Nephron progenitor cell (in vitro differentiated cells): ENCODE measurements at places on chromosomes 3 and 15.

DNA sequence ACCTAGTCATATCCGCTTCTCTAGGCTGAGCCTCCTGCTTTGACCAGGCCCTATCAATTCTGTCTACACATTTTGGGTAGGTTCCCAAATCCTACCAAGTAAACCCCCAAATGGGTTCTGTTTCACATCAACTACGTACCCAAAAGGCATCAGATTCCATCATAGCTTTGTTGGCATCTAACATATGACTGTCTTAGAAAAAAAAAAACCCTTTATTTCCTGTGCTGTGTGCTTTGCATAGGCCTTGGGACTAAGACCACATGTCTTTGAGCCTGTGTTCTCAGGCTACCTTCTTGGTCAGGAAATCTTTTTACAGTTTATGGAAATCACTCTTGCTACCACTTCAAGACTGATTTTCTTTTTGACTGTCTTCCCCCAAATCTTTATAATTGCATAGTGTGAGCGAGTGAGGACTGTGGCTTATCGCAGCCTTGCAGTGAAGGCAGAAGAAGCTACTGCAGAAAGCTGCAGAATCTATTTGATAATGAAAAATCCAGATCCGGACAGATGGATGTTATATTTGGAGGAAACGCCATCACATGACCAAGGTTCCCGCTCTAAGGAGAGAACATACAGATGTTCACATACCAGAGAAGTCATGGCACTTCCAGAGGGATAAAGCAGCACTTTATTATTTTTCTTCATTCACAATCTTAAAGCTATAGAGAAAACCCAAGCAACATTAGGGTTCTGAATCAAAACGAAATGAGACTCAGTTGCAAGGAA lies 111.2 kb downstream of the EOMES start:
- H3K27me3 ChIP-seq, result no peaks in the 10 kb centered on the region
- no peaks in the 10 kb centered on the region for H3K4me1 ChIP-seq
- peaks cover 5% of the 10 kb centered on the region for H3K36me3 ChIP-seq
- no peak overlapping the region for H3K27ac ChIP-seq

GRCh38 chr3:140754936-140755335 lies 77.1 kb downstream of the TRIM42 start:
- H3K4me1 ChIP-seq, result peaks cover 8% of the 10 kb centered on the region
- no peak overlapping the region for H3K27ac ChIP-seq
- H3K4me3 ChIP-seq, result no peak overlapping the region
- no peak for DNase-seq
- peaks cover 18% of the 10 kb centered on the region for H3K27me3 ChIP-seq

- no peaks in the 10 kb centered on the region for H3K27me3 ChIP-seq
- H3K36me3 ChIP-seq, result peaks cover 34% of the 10 kb centered on the region
- H3K4me3 ChIP-seq, result no peak overlapping the region
- DNase-seq, result no peak
- peaks cover 26% of the 10 kb centered on the region for H3K4me1 ChIP-seq
- H3K27ac ChIP-seq, result no peak overlapping the region
These were observed 6.2 kb downstream of the RPL22L1 start for GRCh38 chr3:170863816-170864215.

DNA sequence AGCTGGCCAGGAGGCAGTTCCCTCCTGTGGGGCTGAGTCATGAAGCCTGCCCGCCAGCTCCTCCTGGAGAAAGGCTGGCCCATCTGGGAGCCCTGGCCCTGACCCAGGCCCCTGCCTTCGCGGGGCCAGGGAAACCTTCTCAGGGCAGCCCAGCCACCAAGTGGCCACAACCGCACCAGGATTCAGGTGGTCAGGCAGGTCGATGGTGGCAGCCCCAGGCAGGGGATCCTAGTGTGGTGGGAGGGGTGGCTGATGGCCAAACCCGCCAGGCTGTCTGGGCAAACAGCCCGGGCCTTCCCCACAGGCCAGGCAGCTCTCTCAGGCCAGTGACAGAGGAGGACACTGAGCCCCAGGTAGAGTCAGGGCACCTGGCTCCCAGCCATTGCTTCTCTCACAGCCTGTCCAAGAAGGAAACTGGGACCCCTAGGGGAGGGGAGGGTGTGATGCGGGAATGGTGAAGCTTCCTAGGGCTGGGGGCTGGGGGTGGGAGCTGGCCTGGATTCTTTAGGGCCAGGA lies 1.2 kb downstream of the TWF2 start:
- peaks cover 7% of the 10 kb centered on the region for H3K36me3 ChIP-seq
- peaks cover 52% of the 10 kb centered on the region for H3K4me1 ChIP-seq
- peaks cover 6% of the 10 kb centered on the region for H3K27me3 ChIP-seq
- H3K27ac ChIP-seq, result no peak overlapping the region

DNA sequence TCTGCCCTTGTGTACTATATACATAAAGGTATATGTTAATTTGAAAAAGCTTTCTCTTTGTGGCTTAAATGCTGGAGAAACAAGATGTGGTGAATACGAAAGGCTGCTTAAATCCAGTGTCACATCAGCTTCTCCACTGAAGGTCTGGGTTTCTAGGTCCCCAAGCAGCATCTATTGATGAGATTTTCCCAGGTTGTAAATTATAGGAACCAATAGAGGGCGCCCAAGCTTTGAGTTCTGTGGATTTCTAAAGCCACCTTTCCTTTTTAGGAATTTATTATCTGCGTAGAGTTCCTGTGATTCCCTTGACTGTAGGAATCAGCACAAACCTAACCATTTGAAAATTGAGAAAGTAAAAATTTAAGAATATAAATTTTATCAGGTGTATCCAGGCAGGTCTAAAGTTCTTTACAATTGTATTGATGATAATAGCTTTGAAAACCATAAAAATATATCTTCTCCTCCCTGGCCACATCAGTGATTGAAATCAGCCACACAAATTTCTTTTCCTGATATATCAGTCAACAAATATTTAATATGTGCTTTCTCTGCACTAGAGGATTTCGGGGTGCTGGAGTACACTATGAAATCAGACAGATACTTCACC lies 88.3 kb upstream of the ADAMTSL3 start:
- H3K27me3 ChIP-seq, result peaks cover 5% of the 10 kb centered on the region
- H3K27ac ChIP-seq, result no peak overlapping the region
- H3K4me3 ChIP-seq, result no peak overlapping the region
- no peaks in the 10 kb centered on the region for H3K4me1 ChIP-seq
- DNase-seq, result peak; percentile 23

DNA sequence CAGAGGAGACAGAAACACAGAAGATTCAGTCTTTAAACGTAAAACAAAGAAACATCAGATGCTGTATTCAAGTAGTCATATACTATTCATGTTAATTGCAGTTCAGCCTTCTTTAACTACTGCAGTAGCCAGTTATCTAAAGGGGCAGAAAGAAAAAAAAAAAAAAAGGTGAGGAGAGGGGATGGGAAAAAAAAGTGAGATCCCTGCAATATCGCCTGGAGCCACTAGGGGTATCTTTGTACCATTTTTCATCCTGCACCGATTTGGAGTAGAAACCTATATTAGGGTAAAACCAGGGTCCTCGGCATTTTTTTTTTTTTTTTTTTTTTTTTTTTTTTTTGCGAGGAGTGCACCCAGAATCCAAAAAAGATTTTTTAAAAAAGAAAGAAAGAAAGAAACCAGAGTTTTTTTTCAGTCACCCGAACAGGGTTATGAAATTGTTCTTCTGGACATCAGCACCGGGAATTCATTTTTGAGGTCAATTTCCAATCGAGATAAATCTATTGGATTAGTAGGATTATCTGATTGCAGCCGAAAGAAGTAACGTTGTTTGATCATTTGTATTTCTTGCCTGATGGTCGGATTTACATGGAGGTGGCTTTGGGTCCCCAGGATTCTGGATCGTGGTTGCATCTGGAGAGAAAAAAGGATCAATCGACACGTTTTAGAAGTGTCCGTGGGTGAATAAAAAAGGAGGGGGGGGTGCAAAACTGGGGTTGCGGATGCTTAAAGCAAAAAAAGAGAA lies 186.7 kb downstream of the NLGN1 start:
- peaks cover 6% of the 10 kb centered on the region for H3K27me3 ChIP-seq
- H3K27ac ChIP-seq, result no peak overlapping the region
- no peaks in the 10 kb centered on the region for H3K36me3 ChIP-seq
- peak; percentile 59 for DNase-seq
- peak overlapping the region; percentile 95 for H3K4me3 ChIP-seq

GRCh38 chr15:99110581-99111320 lies 5.9 kb downstream of the SYNM start:
- H3K4me3 ChIP-seq, result no peak overlapping the region
- H3K4me1 ChIP-seq, result peaks cover 9% of the 10 kb centered on the region
- H3K36me3 ChIP-seq, result no peaks in the 10 kb centered on the region

- no peak overlapping the region for H3K27ac ChIP-seq
- H3K4me3 ChIP-seq, result no peak overlapping the region
- peaks cover 41% of the 10 kb centered on the region for H3K27me3 ChIP-seq
These were observed 2.3 kb upstream of the INSYN1 start for GRCh38 chr15:73755481-73755880.
